ENCODE measurements at places on chromosomes 13 and 19. TPM values are rescaled to one million over a fixed set of nuclear protein-coding genes. Genes with fewer than 3 reads are reported as not detected.

GRCh38 chr19:5263615-5264014 lies 77.0 kb downstream of the PTPRS start:
- DNase-seq: no peak

- no peak for DNase-seq
Observed at GRCh38 chr19:13929340-13929739, 8.9 kb downstream of the PODNL1 start.

DNA sequence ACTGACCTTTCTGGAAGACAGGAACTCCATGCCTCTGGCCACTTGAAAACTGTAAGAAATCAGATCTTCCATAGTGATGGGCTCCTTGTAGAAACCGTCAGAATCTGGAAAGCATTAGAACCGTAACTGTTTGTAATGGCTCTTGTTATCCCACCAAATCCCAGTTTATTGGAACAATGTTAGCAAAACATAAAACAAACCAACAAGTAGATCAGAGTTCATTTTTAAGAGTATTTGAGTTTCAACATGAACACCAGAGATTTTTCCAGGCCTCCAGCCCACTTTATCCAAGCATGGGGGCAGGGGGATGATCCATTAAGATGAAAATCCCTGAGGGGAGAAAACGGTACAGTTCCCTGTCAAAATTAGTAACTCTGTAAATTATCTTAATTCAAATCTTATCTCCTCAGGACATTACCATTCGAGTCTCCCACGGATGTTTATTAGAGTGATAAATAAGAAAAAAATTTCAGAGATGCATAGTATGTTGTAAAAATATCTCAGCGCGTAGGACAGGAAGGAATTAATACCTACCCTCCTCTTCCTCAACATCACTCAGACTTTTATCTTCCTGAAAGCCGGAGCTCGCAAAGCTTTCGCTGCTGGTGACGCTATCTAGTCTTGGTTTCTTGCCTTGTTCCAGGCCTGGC lies 172.5 kb downstream of the FLT1 start:
- DNase-seq: no peak

The KIR2DL3 gene
- total RNA-seq: not detected

The NRTN gene
- 1.8 TPM for total RNA-seq

The PIN1 gene
- 71.3 TPM for total RNA-seq
